ENCODE measurements at places on chromosomes 1 and 21. TPM values are rescaled to one million over a fixed set of nuclear protein-coding genes. Genes with fewer than 3 reads are reported as not detected.
A peak's percentile ranks its signal among the peaks of the same experiment; 100 is the strongest.

DMRTA2 gene
- total RNA-seq, result 0.58 TPM

BACH1 gene
- 42.2 TPM for total RNA-seq

DIRAS3 gene
- 0.96 TPM for total RNA-seq

C1orf141 gene
- not detected for total RNA-seq

PLD5 gene
- total RNA-seq, result 0.23 TPM

MSH4 gene
- total RNA-seq, result 0.09 TPM

LCE1D gene
- not detected for total RNA-seq

ACOT11 gene
- total RNA-seq, result 0.94 TPM

EPHA8 gene
- 0.31 TPM for total RNA-seq

MIA3 gene
- 65.3 TPM for total RNA-seq

LMNA gene
- total RNA-seq, result 41.2 TPM

PKNOX1 gene
- 20.9 TPM for total RNA-seq

DNA sequence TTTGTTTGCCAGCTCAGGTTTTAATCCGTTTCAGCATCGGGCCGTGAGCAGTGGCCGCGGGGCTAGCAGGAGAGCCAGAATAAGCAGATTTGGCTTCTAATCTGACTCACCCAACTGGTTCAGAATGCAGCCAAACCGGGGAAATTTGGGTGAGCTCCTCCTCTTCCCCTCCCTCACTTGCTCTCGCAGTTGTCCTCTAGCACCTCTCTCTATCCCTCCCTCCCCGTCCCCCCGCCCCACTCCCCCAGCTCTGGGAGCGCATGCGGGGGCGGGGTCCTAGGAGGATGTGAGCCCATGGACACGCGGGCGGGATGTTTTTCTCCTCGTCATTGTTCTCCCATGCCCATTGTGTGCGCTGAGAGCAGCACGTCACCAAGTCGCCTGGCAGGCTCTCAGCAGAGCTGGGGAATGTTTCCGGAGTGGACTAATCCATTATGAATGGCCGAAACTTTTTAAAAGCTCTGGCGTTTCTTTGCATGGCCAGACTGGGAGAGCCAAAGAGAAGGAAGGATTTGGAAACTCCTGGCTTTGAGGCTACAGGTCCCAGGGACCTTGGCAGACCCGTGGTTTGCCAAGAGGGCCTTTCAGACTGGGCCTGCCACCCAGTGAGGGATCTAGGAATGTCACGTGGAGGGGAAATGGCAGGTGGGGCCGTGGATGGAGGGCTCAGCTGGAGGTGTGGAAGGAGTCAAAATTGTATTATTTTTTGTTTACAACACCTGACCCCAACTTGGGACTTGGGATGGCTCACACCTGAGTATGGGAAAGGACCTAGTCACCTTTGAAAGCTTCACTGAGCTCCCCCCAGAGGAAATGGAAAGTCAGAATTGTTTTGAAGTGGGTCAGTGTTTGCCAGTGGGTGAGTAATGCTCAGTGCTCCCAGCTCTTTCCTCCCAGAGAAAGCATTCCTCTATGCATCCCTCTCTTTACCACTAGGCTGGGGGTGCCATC is 39.2 kb downstream of the CDK18 start:
- peak; percentile 91 for ATAC-seq

GRCh38 chr1:178161516-178161915 is 67.6 kb downstream of the RASAL2 start:
- no peak for ATAC-seq

- no peak for ATAC-seq
Observed at GRCh38 chr1:108077991-108078390, 113.0 kb upstream of the VAV3 start.

- ATAC-seq, result no peak
Observed at GRCh38 chr1:92118826-92119225, 38.7 kb downstream of the BTBD8 start.

DNA sequence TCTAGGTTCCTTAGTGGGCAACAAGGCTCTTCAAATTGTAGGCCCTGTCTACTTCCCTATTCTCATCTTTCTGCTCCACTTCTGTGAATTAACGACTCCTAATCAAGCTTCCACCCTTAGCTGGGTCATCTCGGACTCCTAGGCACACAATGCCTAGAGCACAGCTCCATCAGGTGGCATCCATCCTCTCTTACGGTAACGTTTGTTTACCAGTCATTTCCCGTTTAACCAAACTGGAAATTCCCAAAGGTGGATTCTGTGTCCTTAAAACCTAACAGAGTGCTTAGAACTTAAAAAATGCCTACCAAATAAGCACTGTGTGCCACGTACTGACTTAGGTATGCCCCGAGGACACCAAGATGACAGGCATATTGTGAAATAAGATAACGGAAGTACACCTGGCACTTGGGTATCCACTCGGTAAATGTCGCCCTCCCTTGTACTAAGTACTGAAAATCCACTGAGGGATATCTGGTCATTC is 1.5 kb downstream of the PARP1 start:
- ATAC-seq, result no peak

DNA sequence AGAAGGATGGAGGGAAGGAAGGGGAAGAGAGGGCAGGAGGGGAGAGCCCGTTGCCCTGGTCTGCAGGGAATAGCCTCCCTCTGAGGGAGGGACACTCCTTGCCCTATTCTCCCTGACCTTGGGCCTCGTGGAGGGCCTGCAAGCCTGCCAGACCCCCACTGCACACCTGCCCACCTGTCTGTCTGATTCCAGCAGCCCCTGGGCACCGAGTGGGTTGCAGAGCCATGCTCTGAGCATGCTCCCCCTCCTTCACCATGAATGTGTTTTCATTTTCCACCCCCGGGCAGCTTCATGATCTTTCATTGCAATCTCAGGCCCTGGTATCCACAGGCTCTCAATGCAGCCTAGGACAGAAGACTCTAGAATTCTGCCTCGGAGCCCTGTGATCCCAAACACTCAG is 5.1 kb upstream of the NPHP4 start:
- ATAC-seq, result no peak

GRCh38 chr21:15061747-15062605 is 2.8 kb downstream of the NRIP1 start:
- no peak for ATAC-seq

DNA sequence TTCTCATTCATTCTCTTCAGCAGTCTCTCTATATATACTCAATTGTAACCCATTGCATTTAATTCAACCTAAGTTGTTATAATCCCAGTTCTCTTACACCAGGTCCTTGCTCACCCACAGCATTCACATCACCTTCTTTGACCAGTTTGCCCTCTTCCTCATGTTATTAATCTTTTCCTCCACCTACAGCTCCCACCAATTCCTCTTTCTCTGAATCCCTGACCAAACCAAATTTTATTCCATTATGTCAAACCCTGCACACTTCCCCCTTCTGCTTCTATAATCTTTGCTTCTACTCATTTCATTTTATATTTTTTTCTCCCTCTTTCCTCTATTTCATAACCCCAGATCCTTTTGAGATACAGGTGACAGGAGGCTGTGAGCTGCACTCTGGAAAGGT is 1.4 kb downstream of the CD1A start:
- ATAC-seq, result no peak

GRCh38 chr21:34817821-34818661 is 149.2 kb downstream of the CLIC6 start:
- ATAC-seq, result no peak

DNA sequence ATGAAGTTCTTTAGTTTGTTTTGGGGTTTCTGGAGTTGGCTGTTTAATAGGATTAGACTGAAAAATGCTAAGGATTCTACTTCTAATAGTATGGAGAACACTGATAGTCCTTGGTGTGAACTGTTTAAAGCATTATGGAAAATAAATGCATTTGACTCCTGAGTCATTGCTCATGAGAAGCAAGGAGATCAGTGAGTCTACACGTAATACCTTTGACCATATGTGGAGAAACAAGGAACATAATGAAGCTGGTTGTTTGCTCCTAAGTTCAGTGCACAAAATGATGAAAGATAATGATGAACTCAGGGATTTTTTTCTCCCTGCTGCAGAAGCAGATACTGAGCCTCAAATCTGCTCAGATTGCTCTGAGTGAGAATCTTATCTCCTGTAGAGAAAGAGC is 158.9 kb upstream of the COL11A1 start:
- ATAC-seq, result no peak

DNA sequence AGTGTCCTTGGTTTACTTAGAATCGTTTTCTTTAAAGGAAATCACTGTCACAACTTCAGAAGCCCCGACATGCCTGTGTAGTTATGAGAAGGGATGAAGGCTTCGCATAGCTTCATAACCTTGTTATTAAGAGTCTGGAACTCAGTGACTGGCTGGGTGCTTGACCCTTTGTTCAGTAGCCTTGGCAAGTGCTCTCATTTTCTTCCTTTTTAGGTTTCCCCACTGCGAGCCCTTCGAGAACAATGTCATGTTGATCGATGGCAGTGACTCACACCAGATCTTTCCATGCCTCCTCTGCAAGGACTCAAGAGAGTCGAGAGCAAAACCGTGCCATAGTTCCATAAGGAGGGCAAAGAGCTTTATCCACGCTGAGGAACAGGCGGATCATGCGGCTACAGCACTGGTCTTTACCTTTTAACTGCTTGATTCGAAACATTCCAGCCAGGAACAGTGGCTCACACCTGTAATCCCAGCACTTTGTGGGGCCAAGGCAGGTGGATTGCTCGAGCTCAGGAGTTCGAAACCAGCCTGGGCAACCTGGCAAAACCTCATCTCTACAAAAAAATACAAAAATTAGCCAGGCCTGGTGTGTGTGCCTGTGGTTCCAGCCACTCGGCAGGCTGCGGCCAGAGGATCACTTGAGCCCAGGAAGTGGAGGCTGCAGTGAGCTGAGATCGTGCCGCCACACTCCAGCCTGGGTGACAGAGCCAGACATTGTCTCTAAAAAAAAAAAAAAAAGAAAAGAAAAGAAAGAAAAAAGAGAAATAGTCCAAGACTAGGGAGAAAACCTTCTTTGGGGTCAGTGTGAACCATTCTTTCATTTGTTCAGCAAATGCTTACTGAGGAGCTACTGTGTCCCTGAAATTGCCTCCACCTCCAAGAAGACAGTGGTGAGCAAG is 95.4 kb upstream of the ERRFI1 start:
- peak; percentile 96 for ATAC-seq

DNA sequence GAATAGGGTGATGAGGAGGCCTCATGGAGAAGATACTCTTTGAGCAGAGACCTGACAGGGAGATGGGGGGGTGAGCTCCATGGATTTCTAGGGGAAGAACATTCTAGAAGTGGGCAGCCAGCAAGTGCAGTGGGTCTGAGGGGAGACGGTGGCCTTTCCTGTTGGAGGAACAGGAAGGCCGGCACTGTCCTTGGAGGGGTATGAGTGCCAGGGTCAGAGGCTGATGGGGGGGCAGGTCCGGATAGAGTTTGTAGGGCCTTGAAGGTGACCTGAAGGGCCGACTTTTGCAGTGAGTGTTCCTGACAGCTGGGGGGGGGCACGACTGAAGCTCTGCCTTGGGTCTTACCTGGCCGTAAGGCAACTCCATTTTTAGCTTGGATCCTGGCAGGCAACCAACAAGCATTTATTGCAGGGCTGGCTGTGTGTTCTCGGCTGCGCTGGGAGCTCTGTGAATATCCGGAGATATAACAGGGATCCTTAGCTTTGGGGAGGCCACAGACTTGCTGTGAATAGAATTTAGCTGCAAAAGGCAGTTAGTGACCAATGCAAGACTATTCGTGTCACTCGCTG is 130.6 kb downstream of the MRPS6 start:
- no peak for ATAC-seq

- peak; percentile 38 for ATAC-seq
Observed at GRCh38 chr1:51693419-51694155, 76.7 kb downstream of the OSBPL9 start.

GRCh38 chr21:42146821-42147220 is 72.1 kb upstream of the ABCG1 start:
- ATAC-seq, result no peak

DNA sequence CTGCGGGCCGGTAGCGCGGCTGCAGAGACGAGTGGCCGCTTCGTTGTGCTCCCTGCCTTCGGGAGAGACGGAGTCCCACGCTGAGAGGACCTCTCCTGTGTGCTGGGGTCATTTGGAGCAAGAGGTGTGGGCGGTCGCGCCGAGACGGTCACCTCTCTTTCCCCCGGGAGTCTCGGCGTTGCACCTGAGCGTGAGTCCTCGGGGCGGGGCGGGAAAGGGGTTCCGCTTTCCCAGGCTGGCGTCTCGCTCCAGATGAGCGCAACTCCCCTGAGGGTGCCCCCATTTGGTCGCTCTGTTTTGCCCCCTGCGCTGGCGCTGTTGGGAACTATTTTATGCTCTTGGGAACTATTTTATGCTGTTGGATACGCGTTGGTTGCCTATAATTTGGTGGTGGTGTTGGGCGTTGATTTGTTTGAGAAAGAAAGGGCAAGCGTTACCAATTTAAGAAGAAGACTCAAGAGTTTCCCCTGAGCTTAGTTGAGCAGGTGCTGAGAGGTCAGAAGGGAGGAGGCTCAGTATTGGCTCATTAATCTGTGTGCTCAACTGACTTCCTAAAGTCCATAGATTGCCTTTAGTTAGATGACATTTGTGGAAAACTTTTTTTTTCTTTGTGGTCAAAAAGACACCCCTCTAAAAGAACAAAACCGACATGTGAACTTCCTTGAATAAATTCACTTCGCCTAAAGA is 683 bp downstream of the LRRC8B start:
- ATAC-seq, result peak; percentile 12

DNA sequence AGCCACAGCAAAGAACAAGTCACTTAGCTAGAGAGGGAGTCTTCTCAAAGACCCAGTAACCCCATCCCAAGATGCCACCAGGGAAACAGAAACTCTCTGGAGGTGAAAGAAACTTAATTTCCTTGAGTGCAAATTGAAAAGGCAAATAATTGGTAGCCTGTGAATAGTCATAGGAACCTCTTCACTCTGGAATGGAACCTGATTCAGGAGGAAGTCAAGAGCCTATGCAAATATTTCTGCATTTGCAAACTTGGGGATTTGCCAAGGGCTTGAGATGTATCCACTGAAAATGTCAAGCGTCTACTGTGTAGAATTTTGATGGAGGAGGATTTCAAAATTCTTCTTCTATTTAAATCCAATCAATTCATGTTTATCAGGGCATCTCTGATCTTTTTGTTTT is 5.7 kb downstream of the HIVEP3 start:
- no peak for ATAC-seq

- peak; percentile 49 for ATAC-seq
Observed at GRCh38 chr1:30406996-30407864, 316.2 kb downstream of the MATN1 start.

- no peak for ATAC-seq
Observed at GRCh38 chr1:180387413-180387812, 115.0 kb downstream of the ACBD6 start.

DNA sequence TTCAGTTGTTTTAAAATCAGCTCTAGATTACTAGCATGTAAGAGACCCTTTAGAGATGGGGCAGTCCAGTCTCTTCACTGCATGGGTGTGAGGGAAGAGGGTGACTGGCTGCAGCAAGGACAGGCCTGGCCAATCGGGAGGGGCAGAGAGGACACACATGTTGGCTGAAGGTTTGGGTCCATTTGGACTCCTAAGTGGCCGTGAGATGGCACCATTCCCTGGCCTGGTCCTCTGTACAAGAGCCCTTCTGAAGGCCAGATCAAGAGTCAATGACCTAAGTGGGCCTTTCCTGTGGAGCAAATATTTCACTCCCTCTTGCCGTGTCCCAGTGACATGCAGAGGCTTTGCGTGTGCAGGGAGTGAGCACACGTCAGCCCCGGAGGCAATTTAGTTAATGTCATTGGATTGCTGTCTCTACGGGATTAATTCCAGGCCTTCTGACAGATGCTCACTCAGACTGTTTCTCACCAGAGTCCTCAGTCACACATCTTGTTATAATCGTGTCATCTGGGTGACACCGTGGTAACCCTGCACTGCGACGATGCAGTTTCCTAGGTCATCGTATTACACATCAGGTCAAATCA is 613.0 kb downstream of the NPHP4 start:
- ATAC-seq, result peak; percentile 90

- peak; percentile 78 for ATAC-seq
Observed at GRCh38 chr1:11893907-11894251, 32.3 kb downstream of the KIAA2013 start.

GRCh38 chr1:118190561-118190960 is 5.5 kb upstream of the SPAG17 start:
- ATAC-seq, result no peak

GRCh38 chr1:234934611-234935033 is 194.0 kb downstream of the TOMM20 start:
- ATAC-seq, result no peak

Measured in motor neuron (in vitro differentiated cells).